PC-9 (cell line): ENCODE measurements at places on chromosomes 16 and 17. TPM values are rescaled to one million over a fixed set of nuclear protein-coding genes. Genes with fewer than 3 reads are reported as not detected.
A peak's percentile ranks its signal among the peaks of the same experiment; 100 is the strongest.

OR2C1 gene
- total RNA-seq = not detected in 2 replicates

ZNF18 gene
- total RNA-seq = 6.3 and 7.0 TPM in 2 replicates

CCL1 gene
- total RNA-seq = not detected in 2 replicates

DNA sequence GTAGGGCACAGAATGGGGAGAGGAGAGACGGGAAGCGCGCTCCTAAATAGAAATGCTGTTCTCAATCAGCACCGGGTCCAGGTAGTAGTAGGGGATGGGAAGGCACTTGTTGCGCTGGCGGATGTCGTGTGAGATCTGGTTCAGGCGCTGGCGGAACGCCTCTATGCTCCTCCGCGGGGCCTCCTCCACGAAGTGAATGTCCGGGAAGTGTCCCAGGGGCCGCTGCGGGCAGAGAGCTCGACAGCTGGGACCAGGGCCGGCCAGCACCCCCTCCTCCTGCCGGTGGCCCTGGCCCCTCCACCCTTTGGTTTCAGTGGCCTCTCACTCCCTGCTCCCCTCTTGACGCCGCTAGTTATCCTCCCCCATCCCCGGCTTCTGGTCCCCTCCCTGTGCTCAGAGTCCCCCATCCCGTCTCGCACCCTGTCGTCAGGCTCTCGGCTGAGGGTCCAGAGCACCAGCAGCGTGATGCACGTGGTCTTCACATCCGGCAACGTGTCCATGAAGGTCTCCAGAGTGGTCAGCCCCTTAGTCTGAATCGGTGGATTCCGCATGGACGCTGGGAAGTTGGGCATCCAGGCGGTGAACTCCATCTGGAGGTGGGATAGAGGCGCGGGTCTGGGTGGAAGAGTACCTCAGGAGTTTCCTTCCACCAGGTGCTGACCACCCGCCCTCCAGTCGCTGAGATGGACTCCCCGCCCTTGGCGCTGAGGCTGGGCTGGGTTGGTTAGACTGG lies 14.6 kb downstream of the ALOX12B start:
- DNase-seq = no peak

GRCh38 chr16:63612462-63613227 lies 1509.2 kb downstream of the CDH11 start:
- DNase-seq = no peak

GRCh38 chr17:75843577-75844529 lies at the start of gene UNC13D:
Gene UNC13D (minus strand): TSS chr17:75844404. CDS start chr17:75844337, 67 bp downstream.
- DNase-seq = no peak

DNA sequence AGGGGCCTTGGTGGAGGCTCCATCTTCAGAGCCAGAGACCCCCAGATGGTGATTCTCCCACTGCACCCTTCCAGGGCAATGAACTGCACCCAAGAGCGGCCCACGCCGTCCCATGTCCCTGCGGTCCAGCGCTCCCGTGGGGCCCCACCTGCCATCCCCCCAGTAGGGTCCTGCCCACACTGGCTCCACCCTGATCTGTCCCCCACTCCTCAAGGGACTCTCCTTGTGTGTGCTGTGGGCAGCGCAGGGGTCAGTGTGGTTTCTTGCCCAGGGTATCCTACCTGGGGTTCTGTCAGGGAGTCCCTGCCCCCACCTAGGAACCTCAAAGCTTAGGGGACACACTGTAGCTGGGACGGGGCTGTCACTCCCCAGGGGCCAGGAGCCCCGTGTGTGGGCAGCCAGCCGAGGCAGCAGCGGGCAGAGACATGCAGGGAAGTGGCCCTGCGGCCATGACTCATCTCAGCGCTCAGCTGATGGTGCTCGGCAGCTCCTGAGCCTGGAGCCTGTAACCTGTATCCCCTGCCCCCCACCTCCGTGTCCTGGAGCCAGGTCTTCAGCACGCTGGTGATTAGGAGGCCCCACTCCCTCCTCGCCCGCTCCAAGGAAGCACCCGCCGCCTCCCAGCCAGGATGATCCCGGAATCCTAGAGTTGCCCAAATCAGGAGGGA lies 35.7 kb upstream of the SSTR5 start:
- peak; percentile 63 for DNase-seq

GRCh38 chr16:3819746-3820724 lies 60.5 kb downstream of the CREBBP start:
- peak; percentile 46 for DNase-seq

DNA sequence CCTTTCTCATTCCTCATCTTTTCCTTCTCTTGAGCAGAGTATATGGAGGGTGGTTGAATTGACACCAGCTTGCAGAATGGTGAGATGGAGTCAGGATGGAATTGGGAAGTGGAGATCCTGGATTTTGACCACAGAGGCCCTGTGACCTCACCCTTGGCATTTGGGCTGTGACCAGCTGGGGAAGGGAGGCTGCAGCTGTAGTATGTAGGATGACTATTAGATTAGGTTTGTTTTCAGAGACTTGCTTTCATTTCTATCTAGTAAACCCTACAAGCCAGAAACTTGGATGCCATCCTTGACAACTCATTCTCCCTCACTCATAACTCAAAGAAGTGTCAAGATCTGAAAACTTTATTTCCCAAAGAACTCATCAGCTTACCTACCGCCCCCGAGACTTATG lies 5.9 kb downstream of the GNGT2 start:
- DNase-seq = no peak

GRCh38 chr16:4261557-4262172 lies 11.2 kb downstream of the TFAP4 start:
- no peak for DNase-seq
